A549 treated with ZK216348 at 1 μM for 4 hours (cell line): ENCODE measurements at places on chromosomes 7 and 10. TPM values are rescaled to one million over a fixed set of nuclear protein-coding genes. Genes with fewer than 3 reads are reported as not detected.

The GDF2 gene
- not detected in 5 replicates for total RNA-seq

The HOXA6 gene
- total RNA-seq, result 1.0 to 2.6 TPM (median 1.9 TPM) in 5 replicates

The EN2 gene
- 0.62 to 1.0 TPM (median 0.96 TPM) in 5 replicates for total RNA-seq

The KNDC1 gene
- total RNA-seq, result 0.52 to 2.4 TPM (median 0.87 TPM) in 5 replicates

The DNAJC12 gene
- 49.3 to 85.7 TPM (median 60.1 TPM) in 5 replicates for total RNA-seq

The IL2RA gene
- total RNA-seq, result not detected in 5 replicates

The OR2A1 gene
- not detected in 5 replicates for total RNA-seq

The IFIT2 gene
- total RNA-seq, result 1.7 to 4.5 TPM (median 2.8 TPM) in 5 replicates

The OR2A42 gene
- total RNA-seq, result not detected in 5 replicates

The TFR2 gene
- 1.6 to 3.1 TPM (median 2.5 TPM) in 5 replicates for total RNA-seq
